ENCODE measurements at places on chromosomes 1 and 21.

DNA sequence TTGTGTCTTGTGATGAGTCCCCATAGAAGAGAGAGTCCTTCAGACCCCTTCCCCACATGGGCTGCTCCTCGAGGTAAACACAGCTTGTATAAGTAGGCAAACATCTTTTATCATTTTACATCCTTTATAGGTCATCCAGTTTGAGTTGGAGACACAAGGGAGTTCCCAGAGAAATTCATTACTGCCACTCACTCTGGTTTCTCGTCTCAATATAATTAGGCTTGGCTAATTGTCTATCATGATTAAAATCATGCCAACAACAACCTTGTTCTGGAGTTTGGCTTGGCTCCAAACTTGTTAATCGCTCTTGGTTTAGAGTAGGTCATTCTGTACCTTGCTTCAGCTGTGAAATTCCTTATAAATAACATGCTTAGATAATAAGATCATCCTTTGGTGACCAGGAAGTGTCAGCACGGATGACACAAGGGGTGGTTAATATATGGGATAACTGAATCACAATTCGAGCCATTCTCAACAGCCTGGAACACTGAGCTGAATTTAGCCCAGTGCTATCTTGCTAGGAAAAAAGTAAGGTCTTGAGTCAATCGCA lies 70.7 kb upstream of the DAB1 start:
- DNase-seq, result no peak

DNA sequence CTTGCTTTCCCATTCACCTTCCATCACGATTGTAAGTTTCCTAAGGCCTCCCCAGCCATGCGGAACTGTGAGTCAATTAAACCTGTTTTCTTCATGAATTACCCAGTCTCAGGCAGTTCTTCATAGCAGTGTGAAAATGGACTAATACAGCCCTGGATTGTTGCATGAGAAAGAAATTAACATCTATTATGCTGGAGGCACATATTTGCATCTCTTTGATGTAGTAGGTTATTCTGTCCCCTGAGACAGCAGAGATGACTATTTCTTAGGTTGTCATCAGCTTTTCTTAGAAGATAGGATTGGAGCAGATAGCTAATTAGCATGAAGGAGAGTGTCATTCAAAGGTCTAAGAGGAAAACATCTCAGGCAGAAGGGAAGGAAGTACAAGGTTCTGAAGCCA lies 166.2 kb downstream of the OMA1 start:
- no peak for DNase-seq

GRCh38 chr1:16921391-16922185 lies at the start of gene CROCC:
Gene CROCC, plus strand, starts transcription at chr1:16921931. Its CDS starts 88 bp downstream, at chr1:16922019.
- no peak for DNase-seq

DNA sequence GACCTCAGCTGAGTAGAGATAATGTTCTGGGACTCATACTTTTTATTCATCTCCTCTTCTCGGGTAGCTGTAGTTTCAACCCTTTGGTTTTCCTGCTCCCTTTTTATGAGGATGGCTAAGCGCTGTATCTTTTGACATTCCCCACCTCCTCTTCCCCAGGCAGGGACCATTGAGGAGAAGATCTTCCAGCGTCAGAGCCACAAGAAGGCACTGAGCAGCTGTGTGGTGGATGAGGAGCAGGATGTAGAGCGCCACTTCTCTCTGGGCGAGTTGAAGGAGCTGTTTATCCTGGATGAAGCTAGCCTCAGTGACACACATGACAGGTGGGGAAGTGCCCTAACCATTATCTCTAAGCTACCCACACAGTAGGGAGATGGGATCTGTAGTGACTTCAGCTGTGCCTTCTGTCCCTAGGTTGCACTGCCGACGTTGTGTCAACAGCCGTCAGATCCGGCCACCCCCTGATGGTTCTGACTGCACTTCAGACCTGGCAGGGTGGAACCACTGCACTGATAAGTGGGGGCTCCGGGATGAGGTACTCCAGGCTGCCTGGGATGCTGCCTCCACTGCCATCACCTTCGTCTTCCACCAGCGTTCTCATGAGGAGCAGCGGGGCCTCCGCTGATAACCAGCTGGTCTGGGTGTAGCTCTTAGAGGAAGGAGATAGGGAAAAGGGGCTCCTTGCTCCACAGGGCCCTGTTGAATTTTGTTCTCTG lies 25.6 kb downstream of the LRRC41 start:
- no peak for DNase-seq

DNA sequence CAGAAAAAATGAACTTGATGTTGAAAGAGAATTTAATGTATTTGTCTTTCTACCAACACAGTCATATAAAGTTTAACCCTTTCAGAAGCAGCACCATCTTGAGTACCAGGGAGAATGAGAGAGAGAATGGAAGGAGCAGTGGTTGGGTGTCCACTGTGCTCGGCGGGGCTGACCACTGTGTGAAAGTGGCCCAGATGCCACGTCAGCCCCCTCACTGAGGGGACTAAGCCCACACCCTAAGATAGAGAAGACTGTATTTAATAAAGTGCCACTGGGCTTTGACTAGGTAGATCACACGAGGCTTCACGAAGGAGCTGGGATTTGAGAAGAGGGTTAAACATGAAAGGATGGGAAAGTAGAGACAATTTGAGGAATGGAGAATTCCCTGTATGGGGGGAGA lies 31.2 kb downstream of the BATF3 start:
- DNase-seq, result no peak

- no peak for DNase-seq
Observed at GRCh38 chr1:113166473-113166872, 93.5 kb downstream of the LRIG2 start.

GRCh38 chr1:162380061-162380846 lies 1.3 kb upstream of the C1orf226 start:
- DNase-seq, result no peak

DNA sequence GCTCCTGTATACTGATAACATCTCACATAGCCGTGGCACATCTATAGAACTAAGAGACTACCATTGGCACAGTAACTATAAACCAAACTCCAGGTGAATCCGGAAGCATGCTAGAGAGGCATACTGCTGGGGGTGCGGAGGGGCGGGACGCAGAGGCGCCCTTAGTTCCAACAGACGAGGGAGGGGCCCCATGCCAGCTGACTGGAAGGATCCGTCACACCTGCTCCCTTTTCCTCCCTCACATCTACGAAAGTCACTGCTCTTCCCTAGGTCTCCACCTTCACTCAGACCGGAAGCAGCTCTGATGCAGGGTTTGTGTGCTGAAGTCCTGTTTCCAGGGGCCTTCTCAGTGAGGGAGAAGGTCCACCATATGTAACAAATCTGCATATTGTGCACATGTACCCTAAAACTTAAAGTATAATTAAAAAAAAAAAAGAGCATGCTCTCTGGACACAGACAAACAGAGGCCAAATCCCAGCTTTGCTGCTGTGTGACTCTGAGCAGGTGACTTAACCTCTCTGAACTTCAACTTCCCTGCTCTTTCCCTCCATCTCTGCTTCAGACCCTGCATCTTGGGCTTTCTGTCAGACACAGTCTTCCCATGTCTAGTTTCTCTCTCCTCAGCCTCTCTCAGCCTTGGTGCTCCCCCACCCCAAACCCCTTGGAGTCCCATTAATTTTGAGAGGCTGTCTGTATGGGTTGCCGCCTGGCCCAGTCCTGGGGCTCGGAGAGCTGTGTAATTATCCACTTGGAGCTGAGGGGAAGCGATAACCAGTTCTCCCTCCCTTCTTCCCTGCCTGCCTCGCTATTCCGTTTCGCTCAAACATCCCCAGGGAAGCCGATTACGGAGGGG lies 7.8 kb upstream of the GJB5 start:
- no peak for DNase-seq

- DNase-seq, result no peak
Observed at GRCh38 chr1:82923931-82924330, 1075.0 kb downstream of the TTLL7 start.

DNA sequence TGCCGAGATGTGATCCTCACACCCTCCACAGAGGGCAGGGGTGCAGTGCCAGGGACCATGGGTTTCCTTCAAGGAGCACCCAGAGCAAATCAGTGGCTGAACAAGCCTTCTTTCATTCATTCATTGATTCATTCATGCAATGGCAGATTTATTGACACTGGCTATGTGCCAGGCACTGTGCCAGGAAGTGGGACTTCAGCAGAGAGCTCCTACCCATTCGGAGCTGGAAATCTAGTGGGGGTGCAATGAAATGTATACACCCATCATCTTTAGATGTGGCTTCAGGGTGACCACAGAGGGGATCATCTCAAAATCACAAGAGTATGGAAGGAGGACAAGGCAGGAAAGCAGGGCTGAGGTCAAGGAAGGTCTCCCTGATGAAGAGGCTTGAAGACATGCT lies 18.9 kb downstream of the SLC6A9 start:
- DNase-seq, result no peak

GRCh38 chr1:168708698-168709404 lies 20.2 kb downstream of the DPT start:
- no peak for DNase-seq

DNA sequence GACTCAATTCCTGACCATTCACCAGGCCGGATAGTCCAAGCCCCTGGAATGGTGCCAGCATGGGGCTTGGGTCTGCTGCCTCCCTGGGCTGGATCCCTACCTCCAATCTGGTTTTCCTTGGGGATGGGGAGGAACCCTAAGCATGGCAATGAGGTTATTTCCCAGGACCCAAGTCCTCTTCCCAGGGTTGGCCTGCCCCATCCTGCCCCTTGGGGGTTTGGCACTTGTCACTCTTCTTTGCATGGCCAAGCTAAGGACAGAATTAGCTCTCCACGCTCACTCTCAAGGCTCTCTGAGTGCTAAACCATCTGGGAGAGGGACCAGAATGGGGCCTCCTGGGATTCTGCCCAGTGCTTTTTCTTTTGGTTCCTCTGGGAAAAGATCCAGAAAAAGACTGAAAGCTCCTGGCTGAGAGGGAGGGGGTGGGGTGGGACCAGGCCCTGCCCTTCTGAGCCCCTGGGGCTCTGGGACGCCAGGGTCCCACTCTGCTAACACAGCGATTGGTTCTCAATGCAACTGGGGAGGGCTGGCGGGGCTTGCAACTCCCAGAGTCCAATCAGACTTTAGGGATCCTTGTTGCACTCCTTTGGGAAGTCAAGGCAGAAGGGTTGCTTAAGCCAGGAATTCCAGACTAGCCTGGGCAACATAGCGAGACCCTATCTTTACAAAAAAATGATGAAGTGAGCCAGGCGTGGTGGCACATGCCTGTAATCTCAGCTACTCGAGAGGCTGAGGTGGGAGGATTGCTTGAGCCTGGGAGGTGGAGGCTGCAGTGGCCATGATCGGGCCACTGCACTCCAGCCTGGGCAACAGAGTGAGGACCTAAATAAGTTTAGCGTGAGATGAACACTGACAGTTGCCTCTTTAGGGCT lies 52.7 kb downstream of the DHRS3 start:
- DNase-seq, result no peak

DNA sequence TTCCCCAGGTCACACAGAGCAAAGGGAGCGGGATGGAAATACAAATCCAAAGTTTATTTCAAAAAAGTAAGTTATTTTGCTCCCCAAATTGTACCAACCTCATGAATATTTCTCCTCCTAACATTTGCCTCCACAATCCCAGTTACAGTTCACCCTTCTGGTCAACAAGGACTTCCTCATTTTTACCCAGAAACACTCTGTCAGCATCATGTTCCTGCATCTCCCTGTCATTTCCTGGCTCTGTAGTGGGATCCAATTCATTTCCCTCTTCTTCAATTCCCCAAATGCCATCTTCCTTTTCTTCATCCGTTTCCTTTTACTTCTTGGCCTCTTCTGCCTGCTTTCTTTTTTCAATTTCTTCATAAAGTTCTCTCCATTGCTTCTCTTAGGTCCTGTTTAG lies 32.0 kb upstream of the EPS15 start:
- no peak for DNase-seq

- DNase-seq, result no peak
Observed at GRCh38 chr21:45284456-45284741, 3.3 kb downstream of the POFUT2 start.

- DNase-seq, result no peak
Observed at GRCh38 chr1:228143480-228144192, 3.6 kb downstream of the GUK1 start.

DNA sequence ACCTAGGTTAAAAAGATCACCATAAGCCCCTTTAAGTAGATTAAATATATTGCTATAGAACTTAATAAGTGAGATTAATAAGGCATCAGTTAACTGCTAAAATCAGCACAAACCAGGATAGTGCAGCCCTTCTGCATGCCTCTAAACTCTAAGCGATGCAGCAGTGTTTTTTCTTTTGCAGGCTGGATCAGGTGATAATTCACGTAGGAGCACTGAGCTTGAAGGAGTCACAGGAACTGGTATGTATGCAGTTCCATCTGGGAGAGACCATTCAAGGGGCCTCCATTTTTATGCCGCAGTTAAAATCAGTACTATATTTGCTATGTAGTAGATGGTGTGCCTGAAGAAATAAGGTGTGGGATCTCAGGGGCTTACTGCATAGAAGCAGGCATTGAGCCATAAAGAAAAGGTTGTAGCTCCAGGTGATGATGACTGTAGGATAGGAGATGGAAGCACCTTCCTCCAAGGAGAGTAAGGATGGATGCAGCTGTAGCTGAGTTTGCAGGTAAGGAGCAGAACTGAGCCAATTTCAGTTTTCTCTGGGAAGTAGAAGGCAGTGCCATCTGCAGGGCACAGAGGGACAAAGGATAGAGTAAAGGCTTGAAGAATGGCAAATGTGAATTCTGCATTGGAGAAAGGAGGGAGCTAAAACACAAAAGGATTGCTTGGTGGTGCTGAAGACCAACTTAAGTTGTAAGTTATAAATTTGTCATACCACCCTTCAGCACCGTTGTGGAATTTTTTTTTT lies 22.6 kb downstream of the NPL start:
- DNase-seq, result no peak

DNA sequence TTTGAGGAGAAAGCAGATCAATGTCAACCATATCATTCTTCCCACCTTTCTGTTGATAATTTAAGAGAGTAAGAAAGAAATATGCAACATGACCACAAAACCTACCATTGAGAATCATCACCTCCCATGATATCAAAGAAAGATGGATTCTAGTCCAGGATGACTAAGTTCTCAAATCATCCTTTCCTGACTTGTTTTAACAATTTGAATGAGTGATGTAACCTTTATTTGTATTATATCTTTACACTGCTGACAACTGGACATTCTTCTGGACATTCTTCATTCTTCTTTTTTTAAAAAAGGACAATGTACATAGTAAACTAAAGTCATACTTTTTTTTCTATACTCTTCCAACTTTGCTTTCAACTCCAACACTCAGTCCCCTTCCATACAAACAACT lies 9.5 kb downstream of the PSMB4 start:
- no peak for DNase-seq

All from stimulated activated CD8-positive, alpha-beta memory T cell treated with anti-CD3 and anti-CD28 coated beads, Interleukin-12 subunit alpha, Interleukin-12 subunit beta, amount 100 ng/mL, for 1 hour (primary cell).